Stimulated activated CD4-positive, alpha-beta T cell treated with anti-CD3 and anti-CD28 coated beads, TNF-alpha, amount 100 ng/mL, for 4 hours (primary cell): ENCODE measurements at places on chromosomes 3 and 15.

DNA sequence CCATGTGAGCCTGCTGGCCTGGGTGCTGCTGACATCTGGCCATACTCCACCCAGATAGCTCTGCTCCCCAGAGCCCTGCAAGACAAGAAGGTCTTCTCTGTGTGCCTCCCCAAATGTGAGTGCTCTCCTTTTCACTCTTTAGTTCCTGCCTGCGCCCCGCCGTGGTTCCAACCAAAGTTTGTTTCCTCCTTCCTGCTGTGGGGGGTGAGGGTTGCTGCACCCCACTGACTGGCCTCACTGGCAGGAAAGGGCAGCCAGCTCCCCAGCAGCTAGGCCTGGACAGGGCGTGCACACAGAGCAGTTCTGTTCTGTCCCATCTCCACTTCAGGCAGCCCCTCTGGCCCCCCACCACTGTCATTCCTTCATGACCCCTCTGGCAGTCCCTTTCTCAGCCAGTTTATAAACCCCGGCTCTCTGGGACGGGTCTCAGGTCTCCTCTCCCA is 5.4 kb upstream of the CCDC174 start:
- DNase-seq = no peak

- DNase-seq = no peak
Measured at GRCh38 chr3:124298301-124298700, 306.4 kb upstream of the ROPN1 start.

DNA sequence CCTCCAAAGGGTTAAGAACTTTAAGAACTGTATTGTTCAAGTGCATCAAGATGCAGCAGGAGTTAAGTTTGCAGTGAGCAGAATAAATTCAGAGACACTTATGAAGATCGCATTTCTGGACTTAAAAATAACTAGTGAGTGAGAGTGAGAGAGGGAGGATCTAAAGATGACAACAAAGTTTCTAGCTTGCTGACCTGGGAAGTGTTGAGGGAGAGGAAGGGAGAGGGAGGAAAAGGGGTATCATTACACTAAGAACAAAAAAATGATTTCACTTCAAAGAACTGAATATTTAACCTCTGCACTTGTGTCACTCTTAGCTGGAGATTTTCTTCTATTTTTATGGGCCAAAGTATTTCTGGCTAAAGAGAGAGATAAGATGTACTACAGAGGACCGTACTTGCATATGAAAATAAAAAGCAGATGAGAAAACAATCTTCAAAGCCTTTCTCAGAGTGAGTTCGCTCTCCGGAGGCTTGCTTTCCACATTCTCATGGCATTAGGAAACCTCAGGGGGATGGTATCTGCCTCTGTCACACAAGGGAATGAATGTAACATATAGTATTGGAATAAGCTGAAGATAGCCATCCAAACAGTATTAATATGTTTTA is 91.4 kb upstream of the TJP1 start:
- DNase-seq = no peak

GRCh38 chr15:53378096-53378800 is 381.2 kb downstream of the WDR72 start:
- DNase-seq = no peak

- DNase-seq = no peak
Measured at GRCh38 chr3:142501004-142501926, 53.4 kb upstream of the XRN1 start.

GRCh38 chr15:45205192-45205591 is 17.4 kb upstream of the SHF start:
- no peak for DNase-seq

DNA sequence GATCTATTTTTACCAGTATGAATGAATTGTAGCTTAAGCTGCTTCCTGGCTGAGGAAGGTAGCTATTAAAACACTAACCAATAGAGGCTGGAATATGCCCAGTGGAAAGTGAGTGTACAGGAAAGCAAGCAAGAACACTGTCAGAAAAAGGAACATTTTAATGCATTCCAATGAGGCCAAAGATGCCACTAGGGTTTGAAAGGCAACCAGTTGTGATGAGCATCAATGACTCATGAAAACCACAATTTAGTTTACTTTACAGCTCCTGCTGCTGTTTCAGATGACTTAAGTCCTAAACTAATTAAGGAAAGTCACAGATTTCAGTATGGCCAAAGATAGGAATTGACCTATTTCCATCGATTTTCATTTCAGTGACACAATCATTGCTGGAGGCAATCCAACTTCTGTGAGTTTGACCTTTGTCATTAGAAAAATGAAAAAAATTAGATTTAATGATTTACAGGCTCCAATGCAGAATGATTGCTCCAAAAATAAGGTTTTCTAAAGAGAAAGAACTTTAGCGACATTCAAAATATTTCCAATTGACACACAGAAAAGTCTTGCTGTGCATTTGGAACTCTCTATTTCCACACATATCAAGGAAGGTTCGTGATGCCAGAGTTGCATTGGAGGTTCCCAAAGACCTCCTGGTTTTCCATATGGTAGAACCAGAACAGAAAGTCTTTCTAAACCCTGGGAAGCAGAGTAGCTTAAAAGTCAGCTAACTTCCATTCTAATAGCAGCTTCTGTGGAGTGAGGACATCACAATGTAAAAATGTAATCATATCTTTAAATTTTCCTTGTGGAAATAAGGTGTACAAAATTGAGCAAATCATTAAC is 103.0 kb downstream of the SUCNR1 start:
- DNase-seq = no peak

DNA sequence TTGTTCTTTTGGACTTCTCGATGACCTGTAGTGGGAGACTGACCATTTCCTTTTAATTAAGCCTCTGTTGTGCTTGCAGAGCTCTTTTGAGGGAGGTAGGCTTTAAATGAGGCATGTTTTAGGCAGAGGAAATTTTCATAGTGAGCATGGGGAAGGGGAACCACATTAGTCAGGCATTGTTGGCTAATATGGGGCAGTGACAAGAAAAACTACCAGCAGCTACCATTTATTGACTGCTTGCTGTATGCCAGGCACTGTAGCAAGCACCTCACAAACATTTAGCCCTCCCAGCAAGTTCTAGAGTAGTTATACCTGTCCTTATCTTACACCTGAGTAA is 10.9 kb downstream of the ATG7 start:
- DNase-seq = no peak

GRCh38 chr3:114727373-114727772 is 419.7 kb downstream of the ZBTB20 start:
- no peak for DNase-seq

DNA sequence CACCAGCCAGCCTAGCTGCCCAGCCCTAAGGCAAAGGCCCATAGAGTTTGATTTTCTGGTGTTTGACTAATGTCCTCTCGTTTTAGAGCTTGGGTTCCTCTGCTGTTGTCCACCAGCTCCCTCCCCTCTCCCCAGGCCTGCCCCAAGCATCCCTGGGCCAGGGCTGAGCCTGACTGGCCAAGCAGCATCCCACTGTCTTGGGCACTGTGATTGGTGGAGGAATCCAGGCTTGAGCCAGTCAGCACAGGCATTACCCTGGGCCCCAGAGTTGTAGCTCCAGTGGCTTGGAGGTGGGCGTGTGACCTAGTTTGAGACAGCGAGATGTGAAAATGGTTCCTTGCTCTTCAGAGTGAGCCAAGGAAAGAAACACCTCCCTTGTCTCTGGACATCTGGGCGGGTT is 155.3 kb upstream of the MEF2A start:
- no peak for DNase-seq

GRCh38 chr3:134680796-134681521 is 30.1 kb upstream of the KY start:
- DNase-seq = no peak

GRCh38 chr3:87053553-87053952 is 62.6 kb upstream of the VGLL3 start:
- DNase-seq = no peak

DNA sequence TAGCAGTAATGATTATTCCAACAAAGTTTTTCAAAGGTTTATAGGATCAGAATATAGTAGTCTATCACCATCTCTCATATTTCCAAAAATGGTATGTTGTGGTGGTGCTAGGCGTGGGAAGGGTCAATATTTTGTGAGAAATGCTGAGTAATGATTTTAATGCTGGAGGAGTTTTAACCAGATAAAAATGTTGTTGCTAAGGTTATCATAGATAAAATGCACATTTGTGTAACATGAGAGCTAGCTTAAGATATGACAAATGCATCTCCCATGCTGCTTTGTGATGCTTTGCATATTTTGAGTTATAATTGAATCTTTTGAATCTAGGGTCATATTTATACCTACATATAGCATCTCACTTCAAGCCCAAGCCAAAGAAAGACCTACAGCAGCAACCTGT is 103.9 kb upstream of the ROBO1 start:
- DNase-seq = no peak

GRCh38 chr15:94631608-94632007 is 400.2 kb downstream of the MCTP2 start:
- no peak for DNase-seq

DNA sequence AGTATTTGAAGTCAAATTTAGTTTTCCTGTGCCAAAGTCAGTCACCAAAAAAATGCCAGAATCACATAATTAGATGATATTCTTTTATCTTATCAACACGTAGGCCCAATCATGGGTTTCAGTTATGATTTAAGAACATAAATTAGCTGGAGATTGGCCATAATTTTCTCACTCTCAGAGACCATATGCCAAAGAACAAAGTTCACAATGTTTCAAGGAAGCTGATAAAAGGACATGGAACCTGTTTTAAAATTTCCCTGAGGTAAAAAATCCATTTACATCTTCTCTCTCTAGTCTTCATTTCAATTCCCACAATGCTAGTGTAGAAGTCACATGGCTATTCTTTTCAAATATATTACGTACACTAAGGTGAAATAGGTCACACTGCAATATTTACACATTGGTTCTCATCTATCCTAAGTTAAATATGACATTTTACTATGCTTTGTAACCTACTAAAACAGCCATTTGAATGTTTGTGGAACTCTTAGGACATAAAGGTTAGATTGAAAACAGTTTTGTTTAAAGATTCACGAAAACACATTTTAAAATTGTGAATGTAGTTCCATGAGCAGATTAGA is 42.7 kb upstream of the DCUN1D1 start:
- DNase-seq = no peak

DNA sequence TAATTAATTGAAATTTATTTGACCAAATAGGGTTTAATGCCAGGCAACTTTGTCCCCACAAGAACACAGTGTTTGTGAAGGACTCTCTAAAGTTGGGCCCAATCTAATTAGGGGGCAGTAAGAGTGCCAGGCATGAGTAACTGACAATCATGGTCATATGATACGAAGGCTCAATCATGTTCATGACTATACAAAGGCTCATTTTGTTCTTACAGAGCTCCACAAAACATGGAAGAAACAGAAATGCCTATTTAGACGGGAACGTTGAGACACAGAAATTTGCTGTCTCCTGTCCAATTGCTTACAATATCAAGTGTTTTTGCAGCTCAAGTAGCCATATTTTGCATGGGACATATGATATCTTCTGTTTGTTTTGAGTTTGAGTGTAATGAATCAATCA is 391.1 kb downstream of the SI start:
- no peak for DNase-seq

GRCh38 chr15:51709031-51709430 is 27.7 kb downstream of the SCG3 start:
- DNase-seq = no peak

DNA sequence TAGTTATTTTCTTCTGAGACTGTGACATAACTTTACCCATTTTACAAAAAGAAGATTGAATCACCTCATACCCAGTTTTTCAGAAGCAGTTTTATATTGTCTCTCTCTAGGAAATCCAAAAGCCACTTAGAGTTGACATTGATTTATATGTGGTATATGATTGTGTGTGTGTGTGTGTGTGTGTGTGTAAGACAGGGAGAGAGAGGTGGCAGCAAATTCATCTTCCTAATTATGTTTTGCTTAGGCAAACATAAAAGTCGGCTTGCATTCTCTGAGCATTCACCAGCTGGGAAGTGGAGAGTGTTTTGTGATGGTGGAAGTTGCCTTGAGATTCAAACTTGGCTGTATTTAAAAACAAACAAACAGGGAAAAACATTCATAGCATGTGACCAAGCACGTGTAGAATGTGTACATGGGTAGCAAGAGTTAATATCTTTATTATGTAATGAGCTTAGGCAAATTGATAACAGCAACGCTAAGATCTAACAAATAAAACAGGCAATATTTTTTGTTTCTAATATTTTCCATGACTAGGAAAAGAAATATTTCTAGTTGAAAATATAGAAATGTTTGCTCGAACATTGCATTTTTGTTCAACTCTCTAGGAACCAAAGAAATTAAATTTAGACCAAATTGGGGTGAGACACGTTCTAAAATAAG is 64.4 kb upstream of the IGF1R start:
- DNase-seq = no peak

DNA sequence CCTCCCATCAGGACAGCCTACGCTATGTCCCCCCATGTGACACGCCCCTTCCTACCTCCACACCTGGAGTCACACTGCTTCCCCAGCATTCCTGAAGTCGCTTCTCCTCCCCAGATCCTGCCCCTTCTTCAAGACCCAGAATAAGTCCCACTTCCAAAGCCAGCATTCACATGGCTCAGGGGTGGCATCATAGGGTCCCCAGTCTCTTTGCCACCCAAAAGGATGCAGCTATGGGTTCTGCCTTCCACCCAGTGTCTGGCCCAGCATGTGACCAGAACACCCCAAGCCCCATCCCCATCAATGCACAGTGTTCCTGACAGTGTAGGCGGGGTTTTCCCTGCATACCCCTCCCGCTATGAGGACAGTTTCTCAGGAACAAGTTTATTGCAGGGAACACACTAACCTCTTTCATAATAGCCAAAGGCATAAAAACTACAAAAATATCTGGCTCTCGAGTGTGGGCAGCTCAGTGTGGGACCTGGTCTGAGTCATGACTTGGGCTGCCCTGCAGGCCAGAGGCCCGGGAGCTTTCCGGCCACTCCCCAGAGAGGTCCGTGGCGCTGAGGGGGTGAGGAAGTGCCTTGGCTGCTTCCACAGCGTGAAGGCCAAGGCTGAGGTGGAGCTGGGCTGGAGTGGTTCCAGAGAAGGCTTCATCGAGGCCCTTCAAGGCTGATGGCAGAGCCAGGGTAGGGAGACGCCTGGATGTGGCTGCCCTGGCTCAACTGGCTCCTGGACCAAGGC is 5.8 kb downstream of the ISLR start:
- DNase-seq = no peak

GRCh38 chr15:72475674-72476073 is 1.5 kb downstream of the ARIH1 start:
- DNase-seq = no peak

DNA sequence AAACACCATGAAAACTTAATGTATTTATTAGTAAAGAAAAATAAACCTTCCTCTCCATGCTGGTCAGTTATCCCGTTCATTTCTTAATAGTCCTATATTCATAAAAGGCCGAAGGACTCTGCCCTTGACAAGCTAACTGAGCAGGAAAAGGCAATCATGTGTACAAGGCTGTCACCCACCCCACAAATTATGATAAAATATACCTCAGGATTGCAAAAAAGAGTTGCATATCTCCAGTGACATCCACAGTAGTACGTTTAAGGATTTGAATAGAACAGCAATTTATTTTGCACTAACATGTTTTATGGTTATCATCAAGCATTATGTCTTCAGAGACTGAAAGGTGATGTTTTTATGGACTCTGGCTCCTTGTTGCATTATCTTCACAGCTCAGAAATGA is 157.6 kb downstream of the FOXB1 start:
- DNase-seq = no peak

GRCh38 chr3:153173758-153174516 is 11.9 kb downstream of the RAP2B start:
- no peak for DNase-seq
